Stomach (tissue), 19 donors: ENCODE measurements at places on chromosomes 16 and 17. TPM values are rescaled to one million over a fixed set of nuclear protein-coding genes. Genes with fewer than 3 reads are reported as not detected.
A peak's percentile ranks its signal among the peaks of the same experiment; 100 is the strongest.

GRCh38 chr17:20967776-20968175 is 75.0 kb downstream of the USP22 start:
- no peak overlapping the region for H3K4me3 ChIP-seq
- H3K27me3 ChIP-seq, result no peaks in the 10 kb centered on the region
- no peaks in the 10 kb centered on the region for H3K36me3 ChIP-seq
- no peak overlapping the region for H3K27ac ChIP-seq

DNA sequence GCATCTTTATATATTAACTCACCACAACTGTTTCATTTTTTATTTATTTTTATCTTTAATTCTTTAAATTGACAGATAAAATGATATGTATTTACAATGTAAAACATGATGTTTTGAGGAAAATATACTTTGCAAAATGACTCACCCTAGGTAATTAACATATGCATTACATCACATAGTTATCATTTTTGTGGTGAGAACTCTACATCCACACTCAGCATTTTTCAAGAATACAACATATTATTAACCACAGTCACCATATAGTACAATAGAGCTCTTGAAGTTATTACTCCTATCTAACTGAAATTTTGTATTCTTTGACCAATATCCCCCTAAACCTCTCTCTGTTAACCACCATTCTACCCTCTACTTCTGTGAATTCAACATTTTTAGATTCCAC is 194.7 kb upstream of the KIF2B start:
- H3K4me1 ChIP-seq, result no peaks in the 10 kb centered on the region
- no peak for DNase-seq
- H3K4me3 ChIP-seq, result no peak overlapping the region
- no peak overlapping the region for H3K27ac ChIP-seq
- no peaks in the 10 kb centered on the region for H3K27me3 ChIP-seq

DNA sequence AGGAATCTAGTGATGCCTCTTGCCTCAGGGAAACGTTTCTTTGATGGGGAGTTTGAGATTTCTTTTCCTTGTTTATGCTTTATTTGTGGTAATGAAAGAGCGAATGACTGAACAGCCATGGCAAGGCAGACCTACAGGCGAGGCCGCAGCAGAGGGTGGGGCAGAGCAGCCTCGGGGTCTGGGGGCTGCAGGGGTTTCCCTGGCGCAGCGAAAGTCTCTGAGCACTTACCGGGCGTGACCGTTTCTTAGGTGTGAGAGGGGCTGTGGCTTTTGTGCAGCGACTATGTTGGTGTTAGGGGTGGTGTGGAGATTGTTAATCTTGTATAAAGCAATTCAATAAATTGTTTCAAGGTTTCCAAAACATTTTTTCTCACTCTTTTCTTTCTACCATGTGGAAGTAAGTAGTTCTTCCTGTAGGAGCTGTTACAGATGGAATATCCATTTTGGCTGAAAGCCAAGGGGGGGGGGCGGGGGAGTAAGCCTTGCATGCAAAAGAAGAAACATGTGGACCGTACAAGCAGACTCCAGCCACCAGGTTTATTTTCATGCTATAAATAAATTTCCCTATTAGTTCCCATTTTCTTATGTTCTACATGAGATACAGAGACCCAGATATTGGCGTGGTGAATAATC is 34.8 kb downstream of the UBN1 start:
- H3K4me1 ChIP-seq, result peaks cover 12% of the 10 kb centered on the region
- H3K27me3 ChIP-seq, result no peaks in the 10 kb centered on the region
- no peak overlapping the region for H3K4me3 ChIP-seq
- no peak overlapping the region for H3K27ac ChIP-seq

- no peak overlapping the region for H3K4me3 ChIP-seq
- H3K27me3 ChIP-seq, result no peaks in the 10 kb centered on the region
- H3K4me1 ChIP-seq, result no peaks in the 10 kb centered on the region
- DNase-seq, result no peak
These were observed 76.5 kb downstream of the BCAS3 start for GRCh38 chr17:60754057-60754604.

- DNase-seq, result peak; percentile 98
- H3K4me3 ChIP-seq, result peak within 1 kb of the TSS; percentile 84
- H3K27ac ChIP-seq, result peak within 1 kb of the TSS; percentile 99
- H3K4me1 ChIP-seq, result peaks cover 48% of the 10 kb centered on the region
- H3K27me3 ChIP-seq, result no peaks in the 10 kb centered on the region
- H3K36me3 ChIP-seq, result peaks cover 5% of the 10 kb centered on the region
These were observed at the start of gene YPEL3 for GRCh38 chr16:30096105-30096861. TSS of gene YPEL3 (minus strand) at chr16:30096213. CDS start at chr16:30095482, 731 bp downstream.

GRCh38 chr16:75491876-75492275 is 3.4 kb downstream of the CHST6 start:
- peaks cover 25% of the 10 kb centered on the region for H3K27me3 ChIP-seq
- H3K4me3 ChIP-seq, result no peak overlapping the region
- H3K27ac ChIP-seq, result no peak overlapping the region
- DNase-seq, result peak; percentile 55
- no peaks in the 10 kb centered on the region for H3K36me3 ChIP-seq
- peaks cover 11% of the 10 kb centered on the region for H3K4me1 ChIP-seq

SULT1A4 gene
- 2.6 TPM for total RNA-seq

PRSS36 gene
- total RNA-seq, result 0.87 TPM

UNC45B gene
- 1.8 TPM for total RNA-seq

EVI2A gene
- total RNA-seq, result not detected

KRT23 gene
- total RNA-seq, result not detected

HOXB3 gene
- 17.0 TPM for total RNA-seq

TOP2A gene
- 8.0 TPM for total RNA-seq

KRT17 gene
- 13.6 TPM for total RNA-seq

MBTPS1 gene
- 53.9 TPM for total RNA-seq
